ENCODE measurements at places on chromosomes 3 and 15.

GRCh38 chr3:171838218-171838720 is 4.9 kb upstream of the TMEM212 start:
- no peak for DNase-seq

GRCh38 chr3:160707187-160707794 is 30.3 kb downstream of the ARL14 start:
- no peak for DNase-seq

DNA sequence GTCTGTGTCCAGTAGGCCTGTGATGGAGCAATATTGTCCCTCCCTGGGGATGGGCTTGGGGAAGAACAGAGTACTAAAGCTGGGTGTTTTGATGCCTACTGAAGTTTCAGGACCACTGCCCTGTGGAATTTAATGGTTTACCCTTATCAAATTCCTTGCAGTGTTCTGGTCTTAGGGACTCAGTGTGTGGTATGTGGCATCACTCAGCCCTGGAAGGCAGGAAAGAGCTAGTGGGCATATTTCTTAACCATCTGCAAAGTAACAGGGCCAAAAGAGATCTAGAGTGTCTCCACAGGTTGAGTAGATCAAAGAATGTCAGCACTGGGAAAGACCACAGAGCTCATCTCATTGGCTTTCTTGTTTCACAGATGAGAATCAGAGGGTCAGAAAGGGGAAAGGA is 11.8 kb upstream of the SCN10A start:
- DNase-seq, result no peak

DNA sequence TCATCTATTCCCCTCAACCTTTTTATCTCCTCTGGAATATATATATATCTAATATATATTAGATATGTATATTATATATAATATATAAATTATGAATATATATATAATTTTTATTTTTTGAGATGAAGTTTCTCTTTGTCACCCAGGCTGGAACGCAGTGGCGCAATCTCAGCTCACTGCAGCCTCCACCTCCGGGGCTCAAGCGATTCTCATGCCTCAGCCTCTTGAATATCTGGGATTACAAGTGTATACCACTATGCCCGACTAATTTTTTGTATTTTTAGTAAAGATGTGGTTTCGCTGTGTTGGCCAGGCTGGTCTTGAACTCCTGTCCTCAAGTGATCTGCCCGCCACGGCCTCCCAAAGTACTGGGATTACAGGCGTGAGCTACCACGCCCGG is 22.2 kb downstream of the PXYLP1 start:
- no peak for DNase-seq

GRCh38 chr15:80508783-80509182 is 104.6 kb downstream of the ARNT2 start:
- no peak for DNase-seq

- no peak for DNase-seq
Observed at GRCh38 chr3:71521940-71522876, 61.3 kb downstream of the FOXP1 start.

DNA sequence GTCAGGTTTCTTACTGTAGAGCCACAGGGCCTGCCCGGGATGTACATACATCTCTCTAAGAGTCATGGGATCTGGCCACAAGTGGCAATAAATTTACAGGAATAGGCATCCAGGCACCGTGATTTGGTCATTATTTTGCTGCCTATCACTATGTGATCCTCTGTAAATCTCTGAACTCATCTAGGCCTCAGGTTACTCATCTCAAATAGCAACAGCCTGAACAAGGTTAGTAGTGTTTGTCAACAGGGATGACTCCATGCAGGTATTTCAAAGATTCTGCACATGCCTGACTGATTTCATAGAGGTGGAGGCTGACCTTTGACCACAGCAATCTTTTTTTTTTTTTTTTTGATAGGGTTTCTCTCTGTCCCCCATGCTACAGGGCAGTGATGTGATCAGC is 88.8 kb upstream of the TBL1XR1 start:
- no peak for DNase-seq

DNA sequence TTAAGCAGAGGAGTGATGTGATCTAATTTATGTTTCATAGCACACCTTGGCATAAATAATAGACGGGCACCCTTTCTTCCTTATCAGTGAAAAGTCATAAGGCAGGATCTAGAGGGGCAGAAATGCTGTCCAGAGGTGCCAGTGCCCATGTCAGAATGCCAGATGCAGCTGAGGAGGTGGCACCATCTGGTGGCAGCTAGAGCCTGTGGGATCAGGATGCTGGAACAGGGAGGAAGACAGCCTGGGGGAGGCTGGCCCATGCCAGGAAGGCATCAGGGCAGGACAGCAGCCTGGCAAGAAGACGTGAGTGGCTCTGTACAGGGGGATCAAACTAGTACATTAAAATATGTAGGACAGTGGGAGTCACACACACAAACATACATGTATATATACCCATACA is 16.5 kb downstream of the MYH15 start:
- no peak for DNase-seq

- no peak for DNase-seq
Observed at GRCh38 chr15:77239882-77240608, 169.1 kb upstream of the TSPAN3 start.

- DNase-seq, result no peak
Observed at GRCh38 chr3:117346901-117347300, 637.3 kb downstream of the TUSC7 start.

- no peak for DNase-seq
Observed at GRCh38 chr3:33426068-33426467, 14.1 kb downstream of the UBP1 start.

DNA sequence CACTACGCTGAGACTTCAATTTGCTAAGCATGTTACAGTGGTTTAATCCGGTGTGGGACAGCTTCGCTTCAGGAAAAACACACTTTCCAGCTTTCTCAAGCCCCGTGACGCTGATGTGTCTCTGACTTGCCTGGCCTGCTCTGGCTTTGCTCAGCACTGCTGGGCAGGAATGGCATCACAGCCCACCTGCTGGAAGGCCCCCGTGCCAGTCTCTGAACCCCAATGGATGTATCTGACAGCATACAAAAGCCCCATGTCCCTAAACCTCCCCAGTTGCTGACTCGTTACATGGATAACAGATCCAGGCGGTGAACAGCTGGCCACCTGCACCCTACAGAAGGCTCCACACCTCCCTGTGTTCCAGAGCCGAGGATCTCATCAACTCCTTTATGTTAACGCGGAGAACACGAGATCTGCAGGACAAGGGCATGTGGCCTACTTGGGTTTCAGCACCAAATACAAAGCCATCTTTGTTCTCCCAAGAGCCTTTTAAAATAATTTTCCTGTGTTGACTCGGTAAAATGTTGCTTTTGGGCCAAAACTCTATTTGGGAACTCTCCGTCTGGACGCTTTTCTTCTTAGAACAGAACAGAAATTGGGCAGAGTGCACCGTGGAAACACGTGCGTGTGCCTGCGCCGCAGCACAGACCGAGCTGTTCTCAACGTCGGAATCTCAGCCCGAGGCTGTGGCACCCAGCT is 61.4 kb downstream of the ATP10A start:
- no peak for DNase-seq

DNA sequence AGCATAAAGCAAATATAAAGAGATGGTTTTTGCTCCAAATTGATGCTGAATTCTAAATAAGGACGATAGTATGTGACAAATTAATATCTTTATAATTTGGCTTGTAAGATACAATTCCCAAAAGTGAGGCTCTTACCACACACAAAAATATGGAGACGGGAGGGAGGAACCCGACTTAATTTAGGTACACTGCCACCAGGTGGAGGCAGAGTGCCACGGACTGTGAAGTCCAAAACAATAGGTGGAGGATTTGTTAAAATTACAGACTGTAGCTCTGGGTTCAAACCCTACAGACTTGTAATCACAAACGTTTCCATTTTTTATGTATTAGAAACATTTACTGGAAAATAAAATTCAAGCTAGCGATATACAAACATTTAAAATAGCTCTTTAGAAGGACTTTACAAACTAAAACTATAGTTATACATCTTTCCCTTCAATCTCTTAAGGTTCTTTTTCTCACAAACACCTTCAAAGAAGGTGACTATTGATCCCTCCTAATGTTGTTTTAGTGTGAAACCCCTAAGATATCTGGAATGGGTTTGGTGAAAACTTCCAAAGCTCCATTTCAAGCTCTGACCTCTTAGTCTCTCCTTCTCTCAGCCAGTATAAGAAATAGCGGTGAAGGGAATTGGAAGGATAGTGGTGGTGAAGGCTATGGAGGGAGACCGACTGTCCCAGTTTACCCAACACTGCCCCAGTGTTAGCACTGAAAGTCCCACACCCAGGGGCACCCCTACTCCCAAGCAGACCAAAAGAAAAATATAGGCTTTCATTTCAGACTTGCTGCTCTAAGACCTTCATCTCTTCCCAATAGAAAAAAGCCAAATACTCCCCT is 89.7 kb downstream of the AQP9 start:
- peak; percentile 57 for DNase-seq

DNA sequence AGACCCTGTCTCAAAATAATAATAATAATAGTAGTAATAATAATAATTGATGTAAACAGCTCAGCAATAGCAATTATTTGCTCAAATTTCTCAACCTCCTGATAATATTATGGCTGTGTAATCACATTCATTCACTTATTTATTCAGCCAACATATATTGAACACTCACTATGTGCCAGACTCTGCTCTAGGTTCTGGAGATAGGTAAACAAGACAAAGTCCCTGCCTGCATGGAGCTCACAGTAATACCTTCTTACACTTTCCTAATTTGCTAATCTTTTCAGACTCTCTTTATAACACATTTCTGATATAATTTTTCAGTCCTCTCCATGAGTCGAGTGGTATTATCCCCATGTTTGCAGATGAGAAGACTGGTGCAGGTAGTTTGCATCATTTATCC is 137.6 kb downstream of the KLHL25 start:
- DNase-seq, result no peak

- no peak for DNase-seq
Observed at GRCh38 chr15:95929232-95929846, 401.2 kb upstream of the NR2F2 start.

- no peak for DNase-seq
Observed at GRCh38 chr3:24810881-24811280, 316.2 kb upstream of the THRB start.

DNA sequence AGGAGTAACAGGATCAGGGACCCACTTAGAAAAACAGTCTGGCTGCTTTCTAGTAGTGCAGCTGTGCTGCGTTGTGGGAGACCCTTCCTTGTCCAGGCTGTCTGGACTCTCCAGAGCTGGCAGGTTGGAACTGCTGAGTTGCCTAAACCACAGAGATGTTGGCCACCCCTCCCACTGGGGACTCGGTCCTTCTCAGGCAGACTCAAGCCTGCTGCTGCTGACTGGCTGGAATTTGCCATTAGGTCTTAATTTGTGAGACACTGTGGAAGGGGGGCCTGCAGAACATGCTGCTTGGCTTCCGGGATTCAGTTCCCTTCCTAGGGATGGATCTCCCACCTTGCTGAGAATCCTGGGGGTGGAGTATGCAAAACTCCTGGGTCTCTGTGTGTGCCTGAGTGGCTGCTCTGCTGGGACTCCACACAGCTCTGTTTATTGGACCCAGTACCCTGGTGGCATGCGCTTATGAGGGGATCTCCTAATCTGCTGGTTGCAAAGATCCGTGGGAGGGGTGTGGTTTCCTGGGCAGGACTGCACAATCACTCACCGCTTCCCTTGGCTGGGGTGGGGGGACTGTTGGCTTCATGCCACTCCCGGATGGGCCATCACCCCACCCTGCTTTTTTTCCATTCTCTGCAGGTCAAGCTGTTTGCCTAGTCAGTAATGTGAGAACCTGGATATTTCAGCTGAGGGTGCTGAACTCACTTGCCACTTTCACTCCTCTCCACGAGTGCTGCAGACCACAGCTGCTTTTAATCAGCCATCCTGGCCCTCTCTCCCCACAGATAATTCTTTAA is 150.5 kb downstream of the CFAP20DC start:
- no peak for DNase-seq

DNA sequence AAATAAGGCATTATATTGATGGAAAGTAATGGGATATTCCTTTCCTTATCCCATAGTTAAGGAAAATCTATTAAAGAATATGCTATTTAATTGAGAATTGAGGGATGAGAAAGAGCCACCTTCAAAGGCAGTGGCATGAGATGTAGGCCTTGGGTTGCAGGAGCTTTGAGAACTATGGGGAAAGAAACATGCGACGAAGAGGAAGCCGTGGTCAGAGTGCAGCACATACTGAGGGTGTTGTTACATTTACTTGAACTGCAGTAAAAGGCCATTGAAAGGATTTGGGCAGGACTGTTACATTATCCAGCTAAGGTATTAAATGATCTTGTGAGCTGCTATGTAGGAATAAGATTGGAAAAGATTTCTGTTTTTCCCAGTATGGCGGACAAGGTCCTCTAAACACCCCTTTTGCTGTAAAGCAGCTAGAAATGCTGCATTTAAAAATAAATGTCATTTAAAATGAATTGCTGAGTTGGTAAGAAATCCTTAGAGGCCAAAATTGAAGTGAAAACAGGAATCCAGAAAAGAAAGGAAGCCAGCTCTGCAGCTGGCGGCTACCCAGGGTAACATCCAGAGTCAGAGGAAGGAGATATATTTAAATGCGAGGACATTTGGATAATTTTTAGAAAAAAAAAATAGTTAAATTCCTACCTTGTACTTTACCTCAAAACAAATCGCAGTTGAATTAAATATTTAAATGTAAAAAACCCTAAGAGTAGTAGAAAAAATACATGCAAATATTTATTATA is 61.7 kb downstream of the IL1RAP start:
- DNase-seq, result no peak

DNA sequence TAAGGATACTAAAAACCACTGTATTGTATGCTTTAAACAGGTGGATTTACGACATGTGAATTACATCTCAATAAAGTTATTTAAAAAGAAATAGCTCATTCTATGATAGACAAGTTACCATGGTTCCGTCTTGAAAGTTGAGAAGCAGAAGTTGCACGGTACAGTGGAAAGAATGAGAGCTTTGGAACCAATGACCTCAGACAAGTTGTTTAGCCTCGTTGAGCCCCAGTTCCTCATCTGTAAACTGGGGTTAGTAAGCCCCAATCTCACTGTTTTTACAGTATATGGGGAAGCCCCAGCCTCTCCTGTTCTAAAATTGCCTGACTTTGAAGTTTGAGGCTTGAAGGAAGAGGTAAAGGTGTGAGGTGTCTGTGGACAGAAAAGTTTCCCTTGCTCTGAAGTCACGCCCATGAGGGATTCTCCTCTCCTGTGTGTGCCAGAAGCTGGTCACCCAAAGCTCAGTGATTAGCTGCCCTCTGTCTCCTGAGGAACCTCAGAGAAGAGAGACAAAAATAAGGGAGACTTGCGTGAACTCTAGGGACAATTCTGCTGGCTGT is 10.0 kb downstream of the CRYGS start:
- no peak for DNase-seq

GRCh38 chr15:61480295-61480694 is 251.2 kb upstream of the RORA start:
- DNase-seq, result no peak

DNA sequence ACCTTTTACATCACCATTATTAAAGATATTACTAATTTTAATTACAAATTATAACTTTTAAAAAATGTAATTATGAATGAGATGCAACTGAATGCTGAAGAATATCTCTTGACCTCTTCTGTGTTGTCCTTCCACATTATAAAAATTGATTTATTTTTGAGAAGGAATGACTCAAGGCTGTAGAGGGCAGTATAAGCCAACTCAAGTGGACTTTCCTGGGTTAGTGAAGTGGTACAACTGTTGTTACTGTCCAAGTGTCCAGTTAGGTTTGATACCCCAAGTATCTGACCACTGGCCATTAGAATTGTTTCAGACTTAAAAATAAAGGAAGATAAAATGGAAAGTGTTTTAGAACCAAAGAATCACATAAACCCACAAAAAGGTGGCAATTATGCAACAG is 51.9 kb downstream of the BBX start:
- no peak for DNase-seq
